ENCODE measurements at places on chromosomes 6 and 20.
A peak's percentile ranks its signal among the peaks of the same experiment; 100 is the strongest.

DNA sequence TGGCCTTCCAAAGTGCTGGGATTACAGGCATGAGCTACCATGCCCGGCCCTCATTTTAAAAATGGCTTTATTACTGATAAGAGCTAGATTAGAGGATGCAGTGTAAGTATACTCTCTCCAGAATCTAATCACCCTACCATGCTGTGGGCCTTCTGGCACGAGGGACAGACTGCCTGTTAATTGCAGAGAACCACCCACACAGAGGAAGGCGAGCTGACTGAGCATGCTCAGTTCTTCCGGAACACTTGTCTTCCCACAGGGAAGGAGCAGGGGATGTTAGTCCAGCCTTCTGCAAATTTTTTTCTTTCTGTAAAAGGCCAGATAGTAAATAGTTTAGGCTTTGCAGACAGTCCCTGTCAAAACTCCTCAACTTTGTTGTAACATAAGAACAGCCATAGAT, 48.9 kb downstream of the ALDH5A1 start:
- no peak for DNase-seq

DNA sequence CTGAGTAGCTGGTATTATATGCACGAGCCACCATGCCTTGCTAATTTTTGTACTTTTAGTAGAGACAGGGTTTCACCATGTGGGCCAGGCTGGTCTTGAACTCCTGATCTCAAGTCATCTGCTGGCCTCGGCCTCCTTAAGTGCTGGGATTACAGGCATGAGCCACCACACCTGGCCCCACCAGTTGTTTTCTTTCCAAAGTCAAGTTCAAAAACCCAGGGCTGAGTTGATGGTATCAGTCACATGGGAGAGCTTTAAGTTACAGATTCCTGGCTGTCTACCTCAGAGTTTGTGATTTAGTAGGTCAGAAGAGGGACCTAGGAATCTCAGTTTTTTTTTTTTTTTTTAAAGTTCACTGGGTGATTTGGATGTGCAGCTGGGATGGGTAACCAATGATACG, 107.7 kb downstream of the SCP2D1 start:
- no peak for DNase-seq

- DNase-seq, result no peak
Measured at GRCh38 chr6:30789606-30790005, 45.3 kb upstream of the IER3 start.

DNA sequence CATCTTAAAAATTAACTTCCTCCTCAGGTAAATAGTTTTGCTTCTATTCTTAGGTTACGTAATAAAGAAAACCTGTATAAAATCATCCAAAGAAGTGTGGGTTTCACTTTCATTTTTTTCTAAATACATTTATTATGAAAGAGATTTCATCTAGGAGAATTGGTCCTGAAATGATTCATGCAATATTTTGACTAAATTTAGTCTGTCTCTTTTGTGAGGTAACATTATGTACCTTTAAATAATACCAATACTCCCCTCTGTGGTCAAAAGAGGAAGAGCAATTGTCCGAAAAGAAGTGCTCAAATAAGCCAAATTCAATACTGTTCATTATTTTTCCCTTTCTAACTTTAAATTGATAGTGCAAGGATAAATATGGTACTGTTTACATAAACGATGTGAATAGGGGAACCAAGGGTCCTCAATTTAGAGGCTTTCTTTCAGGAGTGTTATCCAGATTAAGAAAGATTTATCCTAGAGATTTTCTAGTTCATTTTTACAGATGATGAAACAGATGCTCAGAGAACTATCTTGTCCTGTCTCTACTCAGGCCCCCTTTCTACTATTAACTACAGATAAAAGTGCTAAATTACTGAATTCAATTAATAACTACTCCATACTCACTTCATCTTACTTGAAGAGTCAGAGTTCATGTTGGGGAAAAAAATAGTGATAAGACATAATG, 26.2 kb downstream of the CYP39A1 start:
- no peak for DNase-seq

- DNase-seq, result no peak
Measured at GRCh38 chr6:2426561-2427340, 181.3 kb upstream of the GMDS start.

- no peak for DNase-seq
Measured at GRCh38 chr6:151482290-151482689, 11.5 kb upstream of the CCDC170 start.

DNA sequence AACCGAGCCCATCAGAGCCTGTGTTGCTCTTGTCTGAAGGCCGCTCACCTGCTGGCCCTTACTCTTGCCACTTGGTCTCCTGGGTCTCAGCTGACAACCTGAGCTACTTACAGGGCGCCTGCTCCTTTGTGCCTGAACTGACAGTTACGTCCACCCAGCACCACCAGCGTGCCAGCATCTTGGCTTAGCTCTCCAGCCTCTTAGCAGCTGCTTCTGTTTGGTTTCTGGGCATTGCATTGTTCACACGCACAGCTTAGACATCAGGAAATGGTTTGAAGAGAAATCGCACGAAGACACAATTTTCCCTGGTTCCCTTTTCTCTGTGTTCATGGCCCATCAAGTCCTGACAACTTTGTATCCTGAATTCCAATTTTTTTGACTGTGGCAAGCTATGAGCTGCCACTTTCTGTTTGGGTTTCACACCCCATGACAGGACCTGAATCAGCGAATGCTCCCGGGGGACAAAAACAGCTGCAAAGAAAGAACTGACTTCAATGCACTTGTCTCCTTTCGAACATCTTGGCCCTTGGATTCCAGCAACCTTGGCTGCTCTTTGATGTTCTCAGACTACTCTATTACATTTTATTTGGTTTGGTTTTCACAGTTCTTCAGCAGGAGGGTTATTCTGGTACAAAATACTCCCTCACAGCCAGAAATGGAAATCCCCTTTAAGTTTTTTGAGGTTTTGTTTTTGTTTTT, 45.2 kb upstream of the LY86 start:
- DNase-seq, result no peak

GRCh38 chr6:125164696-125165095, 11.1 kb downstream of the TPD52L1 start:
- no peak for DNase-seq

GRCh38 chr6:139029470-139030227, 1.1 kb downstream of the ABRACL start:
- peak; percentile 27 for DNase-seq

All from activated T-cell treated with anti-CD3 and anti-CD28 coated beads for 48 hours (primary cell).